ENCODE measurements at places on chromosomes 2 and 18.

- DNase-seq, result no peak
Observed at GRCh38 chr18:37844209-37844970, 278.8 kb upstream of the CELF4 start.

DNA sequence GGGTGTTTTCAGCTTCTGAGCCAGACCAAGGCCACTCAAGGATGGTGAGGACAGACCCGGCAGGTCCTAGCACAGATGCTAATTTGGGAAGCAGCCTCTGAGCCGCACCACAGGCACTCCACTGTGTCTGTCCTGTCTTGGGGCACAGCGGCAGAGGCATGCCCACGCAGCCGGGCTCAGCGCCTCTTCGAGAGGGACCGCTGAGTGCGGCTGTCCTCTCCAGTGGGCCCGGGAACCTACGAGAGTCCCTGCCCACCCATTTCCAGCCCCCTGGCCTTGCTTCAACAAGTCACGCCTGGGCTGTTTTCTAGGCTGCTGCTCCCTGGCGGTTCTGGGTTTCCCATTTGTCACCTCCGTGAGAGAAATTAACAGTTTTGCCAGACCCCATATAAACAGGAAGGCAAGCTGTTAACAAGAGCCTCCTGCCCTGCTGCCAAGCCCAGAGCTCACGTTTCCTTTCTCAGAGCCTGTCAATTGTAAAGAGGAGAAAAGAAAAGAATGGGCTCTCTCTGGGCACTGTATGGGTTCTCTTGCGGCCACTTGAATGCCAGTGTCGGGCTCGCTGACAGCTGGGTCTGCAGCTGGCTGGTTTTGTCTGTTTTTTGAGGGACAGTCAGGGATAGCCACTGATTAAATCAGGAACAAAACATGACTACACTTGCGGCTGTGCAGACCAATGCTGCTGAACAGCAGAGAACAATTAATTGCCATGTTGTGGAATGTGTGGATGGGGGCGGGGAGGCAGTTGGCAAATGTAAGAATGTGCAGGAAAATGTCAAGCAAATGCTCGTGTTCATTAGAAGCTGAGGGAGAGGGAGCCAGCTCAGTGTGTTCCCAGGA lies 30.6 kb downstream of the TMEM17 start:
- DNase-seq, result no peak

- DNase-seq, result no peak
Observed at GRCh38 chr2:236600892-236601291, 31.3 kb downstream of the ACKR3 start.

GRCh38 chr2:196278491-196278911 lies 107.1 kb upstream of the STK17B start:
- no peak for DNase-seq

DNA sequence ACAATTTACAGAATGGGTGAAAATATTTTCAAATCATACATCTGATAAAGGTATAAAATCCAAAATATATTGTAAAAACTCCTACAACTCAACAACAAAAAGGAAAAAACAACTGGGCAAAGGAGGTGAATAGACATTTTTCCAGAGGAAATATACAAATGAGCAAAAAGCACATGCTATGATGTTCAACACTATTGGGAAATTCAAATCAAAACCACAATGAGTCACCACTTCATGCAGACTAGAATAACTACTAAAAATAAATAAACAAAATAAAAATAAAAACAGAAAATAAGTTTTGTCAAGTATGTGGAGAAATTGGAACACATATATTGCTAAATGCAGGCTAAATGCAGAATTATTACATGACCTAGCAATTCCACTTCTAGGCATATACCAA lies 120.9 kb downstream of the FSIP2 start:
- no peak for DNase-seq

- DNase-seq, result no peak
Observed at GRCh38 chr2:207132019-207132418, 33.7 kb downstream of the KLF7 start.

- DNase-seq, result no peak
Observed at GRCh38 chr2:41170589-41170988, 718.7 kb upstream of the SLC8A1 start.
